NCI-H1092 (cell line): ENCODE measurements at places on chromosomes 16 and 17.

GRCh38 chr16:23801378-23801777, 34.4 kb upstream of the PRKCB start:
- DNase-seq: peak; percentile 49

GRCh38 chr17:5027916-5028315, 7.3 kb downstream of the SLC52A1 start:
- no peak for DNase-seq

DNA sequence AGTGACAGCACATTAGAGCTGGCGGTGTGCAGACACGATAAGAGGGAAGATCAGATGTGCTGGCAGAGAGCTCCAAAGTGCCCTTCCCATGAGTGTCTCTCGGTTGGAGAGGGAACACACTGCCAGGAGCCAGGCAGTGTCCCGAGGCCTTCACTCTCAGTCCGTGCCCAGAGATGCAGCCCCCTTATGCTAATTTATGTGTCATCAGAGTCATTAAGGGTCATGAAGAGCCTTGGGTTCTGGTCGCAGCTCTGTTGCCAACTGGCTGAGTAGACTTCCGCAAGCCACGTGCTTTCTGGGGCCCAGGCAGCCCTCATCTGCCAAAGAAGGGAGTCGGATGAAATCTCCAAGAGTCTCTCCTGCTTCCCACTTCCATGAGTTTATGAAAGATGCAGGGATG, 232.5 kb downstream of the MSI2 start:
- DNase-seq: no peak

- no peak for DNase-seq
These were observed 22.1 kb downstream of the PMFBP1 start for GRCh38 chr16:72149676-72150464.

DNA sequence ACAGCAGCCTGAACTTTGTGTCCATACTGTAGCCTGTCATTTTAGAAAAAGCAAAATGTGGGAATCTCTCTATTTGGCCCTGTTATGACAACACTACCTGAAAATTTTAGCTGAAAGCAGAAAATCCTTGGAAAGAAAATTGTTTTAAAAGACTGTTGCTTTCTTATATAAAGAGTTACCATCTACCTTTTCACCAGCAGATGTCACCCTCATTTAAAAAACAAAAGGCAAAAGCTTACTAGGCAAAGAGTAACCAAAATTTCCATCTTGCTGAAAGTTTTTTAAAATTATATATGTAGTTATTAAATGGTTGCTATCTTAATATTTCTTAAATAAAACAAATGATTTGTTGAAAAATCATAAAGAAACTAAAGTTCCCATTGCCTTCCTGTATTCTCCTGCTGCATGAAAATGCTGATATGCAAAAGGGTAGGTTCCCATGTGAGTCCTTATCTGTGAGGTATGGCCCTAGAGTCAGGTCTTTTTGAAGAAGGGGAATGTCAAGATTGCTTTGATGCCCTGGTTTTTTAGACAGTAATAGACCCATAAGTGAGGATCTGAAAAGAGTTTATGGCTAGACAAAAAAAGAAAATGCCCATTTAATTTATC, 61.0 kb downstream of the TNRC6C start:
- DNase-seq: no peak
